ENCODE measurements at places on chromosomes 13 and 19. TPM values are rescaled to one million over a fixed set of nuclear protein-coding genes. Genes with fewer than 3 reads are reported as not detected.

Gene CEACAM20
- not detected for total RNA-seq

Gene LYPD3
- total RNA-seq, result 0.41 TPM

Gene FGF21
- not detected for total RNA-seq

Gene F10
- 31.5 TPM for total RNA-seq

Gene MATK
- 6.4 TPM for total RNA-seq

Gene ZNF547
- total RNA-seq, result 3.4 TPM

- no peaks in the 10 kb centered on the region for H3K27me3 ChIP-seq
- no peak for DNase-seq
- H3K27ac ChIP-seq, result peak overlapping the region; percentile 78
Observed at GRCh38 chr19:46840498-46840942, 10.1 kb downstream of the AP2S1 start.

DNA sequence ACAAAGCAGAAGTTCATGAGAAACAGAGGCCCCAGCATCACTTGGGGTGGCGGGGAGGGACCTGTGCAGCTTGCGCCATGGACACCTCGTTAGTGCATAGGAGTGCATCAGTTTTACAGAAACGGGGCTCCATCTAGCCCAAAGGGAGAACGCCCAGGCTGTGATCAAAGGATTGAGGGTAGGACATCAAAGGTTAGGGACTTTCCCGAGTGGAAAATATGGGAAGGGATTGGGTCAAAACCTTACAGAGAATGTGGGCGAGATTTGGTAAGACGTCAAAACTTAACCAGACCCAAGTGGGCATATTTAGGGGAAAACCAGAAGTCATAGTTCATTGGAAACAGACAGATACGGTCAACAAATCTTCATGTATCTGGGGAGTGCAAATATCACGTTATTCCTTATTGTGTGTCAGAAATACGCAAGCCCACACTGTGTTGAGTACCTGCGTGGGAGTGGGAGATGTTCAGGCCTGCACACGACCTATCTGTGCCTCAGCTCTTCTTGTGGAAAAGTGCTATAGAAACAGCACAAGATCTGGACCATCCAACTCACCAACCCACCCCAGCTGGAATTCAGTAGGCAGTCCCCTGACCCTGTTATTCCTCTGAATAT lies 9.4 kb upstream of the GRAMD1A start:
- no peak for DNase-seq
- no peaks in the 10 kb centered on the region for H3K4me1 ChIP-seq
- no peak overlapping the region for H3K27ac ChIP-seq
- H3K27me3 ChIP-seq, result no peaks in the 10 kb centered on the region
- H3K36me3 ChIP-seq, result no peaks in the 10 kb centered on the region

GRCh38 chr13:75025956-75026355 lies 456.0 kb downstream of the TBC1D4 start:
- DNase-seq, result no peak
- no peak overlapping the region for H3K27ac ChIP-seq
- H3K4me3 ChIP-seq, result no peak overlapping the region
- H3K4me1 ChIP-seq, result no peaks in the 10 kb centered on the region
- no peaks in the 10 kb centered on the region for H3K36me3 ChIP-seq
- H3K27me3 ChIP-seq, result no peaks in the 10 kb centered on the region

- no peaks in the 10 kb centered on the region for H3K27me3 ChIP-seq
- no peak overlapping the region for H3K4me3 ChIP-seq
- DNase-seq, result no peak
- no peaks in the 10 kb centered on the region for H3K36me3 ChIP-seq
Observed at GRCh38 chr19:41480336-41480735, 37.4 kb downstream of the ERICH4 start.

DNA sequence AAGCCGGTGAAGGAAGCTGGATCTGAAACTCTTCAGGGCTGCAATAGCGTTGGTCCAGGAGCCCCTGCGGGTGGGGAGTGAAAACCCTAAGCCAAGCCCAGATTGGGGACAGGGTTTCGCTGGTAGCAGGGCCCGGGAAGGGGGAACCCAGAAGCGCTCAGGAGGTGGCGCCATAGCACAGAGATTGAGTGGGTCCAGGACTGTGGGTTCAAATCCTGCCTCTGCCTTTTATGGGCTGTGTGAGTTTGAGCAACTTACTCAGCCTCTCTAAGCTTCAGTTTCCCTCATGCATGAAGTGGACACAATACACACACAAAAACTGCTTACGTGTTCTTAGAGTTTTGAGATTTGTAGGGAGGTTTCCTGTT lies 8.3 kb upstream of the SYCN start:
- no peaks in the 10 kb centered on the region for H3K36me3 ChIP-seq
- no peaks in the 10 kb centered on the region for H3K4me1 ChIP-seq
- H3K27me3 ChIP-seq, result no peaks in the 10 kb centered on the region
- DNase-seq, result no peak
- no peak overlapping the region for H3K4me3 ChIP-seq

DNA sequence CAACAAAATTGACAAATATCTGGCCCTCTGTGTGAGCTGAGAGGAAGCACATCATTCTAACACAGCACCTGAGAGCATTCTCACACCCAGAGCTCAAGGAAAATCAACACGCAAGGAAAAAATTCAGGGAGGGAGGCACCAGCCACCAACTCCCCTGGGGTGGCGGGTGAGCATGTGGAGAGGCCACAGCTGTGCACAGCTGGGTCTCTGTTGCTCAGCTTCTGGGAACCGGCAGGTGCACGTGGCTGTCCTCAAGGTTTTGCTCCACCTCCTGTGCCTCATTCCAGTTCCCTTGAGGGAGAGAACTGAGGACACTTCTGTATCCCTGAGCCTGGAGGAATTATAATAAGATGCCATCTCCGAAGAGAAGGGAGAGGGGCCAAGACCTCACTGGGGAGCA lies 134.0 kb downstream of the USP12 start:
- DNase-seq, result no peak
- no peaks in the 10 kb centered on the region for H3K27me3 ChIP-seq
- no peak overlapping the region for H3K27ac ChIP-seq
- H3K36me3 ChIP-seq, result no peaks in the 10 kb centered on the region

GRCh38 chr19:13981021-13981420 lies 25.1 kb downstream of the RFX1 start:
- no peaks in the 10 kb centered on the region for H3K27me3 ChIP-seq
- H3K4me1 ChIP-seq, result peaks cover 20% of the 10 kb centered on the region
- no peak for DNase-seq
- no peaks in the 10 kb centered on the region for H3K36me3 ChIP-seq
- no peak overlapping the region for H3K4me3 ChIP-seq
- no peak overlapping the region for H3K27ac ChIP-seq

DNA sequence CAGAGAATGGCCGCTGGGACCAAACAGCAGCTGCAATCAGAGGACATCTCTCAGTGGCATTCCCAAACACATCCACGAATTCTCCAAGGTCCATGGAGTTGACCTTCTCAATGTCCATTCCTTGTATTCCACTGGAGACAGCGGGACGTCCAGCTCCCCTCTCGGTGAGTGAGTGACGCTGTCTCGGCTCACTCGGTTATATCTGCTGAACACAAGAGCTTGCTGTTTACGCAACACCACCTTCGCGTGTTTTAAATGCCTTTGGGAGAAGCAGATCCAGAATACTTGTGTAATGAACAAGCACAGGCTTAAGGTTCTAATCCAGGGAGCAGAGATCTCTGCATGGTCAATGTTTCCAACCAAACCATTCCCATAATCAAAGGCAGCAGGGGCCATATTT lies at the start of gene URAD:
URAD (minus strand) TSS at position 174 of the 400 bp plus-strand sequence; CDS start at position 118, 56 bp downstream.
- no peaks in the 10 kb centered on the region for H3K4me1 ChIP-seq
- no peak within 1 kb of the TSS for H3K27ac ChIP-seq
- no peaks in the 10 kb centered on the region for H3K36me3 ChIP-seq
- no peaks in the 10 kb centered on the region for H3K27me3 ChIP-seq
- no peak within 1 kb of the TSS for H3K4me3 ChIP-seq
- DNase-seq, result no peak

DNA sequence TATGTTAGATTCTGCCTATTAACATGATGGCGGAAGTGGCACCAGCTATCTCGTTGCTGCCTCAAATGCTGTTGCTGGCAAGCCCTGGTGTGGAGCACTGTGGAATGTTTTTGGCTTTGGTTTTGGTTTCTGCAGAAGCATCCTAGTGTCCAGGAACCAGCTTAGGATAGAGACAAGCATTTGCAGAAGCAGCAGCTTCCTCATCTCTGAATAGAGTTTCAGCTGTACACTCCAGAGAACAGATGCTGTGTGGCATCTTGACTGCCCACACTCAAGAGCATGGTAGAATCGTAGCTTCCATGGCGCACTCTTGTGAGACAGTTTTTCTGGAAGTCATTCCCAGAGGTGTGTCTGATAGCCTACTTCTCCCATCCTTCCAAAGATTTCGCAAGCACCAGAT lies 145.3 kb upstream of the RXFP2 start:
- H3K27ac ChIP-seq, result no peak overlapping the region
- no peaks in the 10 kb centered on the region for H3K4me1 ChIP-seq
- DNase-seq, result no peak
- no peak overlapping the region for H3K4me3 ChIP-seq
- H3K36me3 ChIP-seq, result no peaks in the 10 kb centered on the region
- H3K27me3 ChIP-seq, result no peaks in the 10 kb centered on the region

- DNase-seq, result no peak
- H3K27ac ChIP-seq, result no peak overlapping the region
- no peaks in the 10 kb centered on the region for H3K27me3 ChIP-seq
- H3K4me1 ChIP-seq, result no peaks in the 10 kb centered on the region
- no peak overlapping the region for H3K4me3 ChIP-seq
Observed at GRCh38 chr13:28432816-28433560, 61.9 kb downstream of the FLT1 start.

GRCh38 chr13:36736119-36736726 lies 62.4 kb downstream of the SERTM1 start:
- DNase-seq, result no peak
- H3K4me3 ChIP-seq, result no peak overlapping the region
- H3K36me3 ChIP-seq, result no peaks in the 10 kb centered on the region
- no peak overlapping the region for H3K27ac ChIP-seq

GRCh38 chr13:102569488-102569887 lies 27.3 kb upstream of the TPP2 start:
- no peak overlapping the region for H3K4me3 ChIP-seq
- no peak for DNase-seq
- H3K4me1 ChIP-seq, result no peaks in the 10 kb centered on the region
- no peak overlapping the region for H3K27ac ChIP-seq

GRCh38 chr13:99265821-99266426 lies 7.7 kb upstream of the GPR18 start:
- H3K4me1 ChIP-seq, result no peaks in the 10 kb centered on the region
- no peaks in the 10 kb centered on the region for H3K36me3 ChIP-seq
- no peaks in the 10 kb centered on the region for H3K27me3 ChIP-seq
- H3K4me3 ChIP-seq, result no peak overlapping the region

DNA sequence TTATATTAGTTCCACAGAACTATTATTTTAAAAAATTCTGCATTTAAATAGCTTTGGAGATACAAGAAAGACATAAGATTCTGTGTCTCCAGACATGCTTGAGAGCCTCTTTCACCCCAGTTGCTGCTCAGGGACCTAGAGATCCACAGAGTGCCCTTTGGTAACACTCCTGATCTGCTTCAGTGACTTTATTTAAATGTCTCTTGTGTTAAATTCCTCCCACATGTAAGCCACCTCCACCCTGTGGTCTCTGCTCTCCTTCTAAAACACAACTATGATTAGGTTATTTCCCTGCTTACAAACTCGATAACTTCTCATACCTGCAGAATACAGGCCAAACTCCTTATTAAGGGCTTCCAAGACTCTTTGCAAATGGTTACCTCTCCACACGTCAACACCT lies 141.0 kb downstream of the RFC3 start:
- DNase-seq, result no peak
- H3K4me1 ChIP-seq, result no peaks in the 10 kb centered on the region
- H3K27me3 ChIP-seq, result no peaks in the 10 kb centered on the region

DNA sequence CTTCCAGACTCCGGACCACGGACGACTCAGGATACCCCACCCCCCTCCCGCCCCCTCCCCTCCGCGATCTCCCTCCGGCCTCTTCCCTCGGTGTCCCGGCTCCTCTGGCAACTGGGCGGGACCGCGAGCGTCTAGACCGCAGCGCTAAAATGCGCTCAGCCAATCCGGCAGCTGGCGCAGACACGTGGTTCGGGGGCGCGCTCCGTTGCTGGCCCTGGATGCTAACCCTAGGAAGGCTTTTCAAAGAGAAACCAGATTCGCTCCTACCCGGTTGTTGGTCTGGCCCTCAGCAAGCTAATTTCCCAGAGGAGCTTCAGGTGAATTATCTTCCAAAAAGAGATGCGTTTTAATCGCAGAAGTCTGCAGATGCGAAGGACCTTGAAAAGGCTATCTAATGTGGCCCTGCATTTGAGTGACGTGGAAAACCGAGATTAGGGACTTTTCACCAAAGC lies at the start of gene DZIP1:
DZIP1 (minus strand) TSS at position 106 of the 452 bp plus-strand sequence. CDS start 2,677 bp downstream, outside the sequence.
- H3K4me3 ChIP-seq, result peak within 1 kb of the TSS; percentile 87
- H3K4me1 ChIP-seq, result peaks cover 9% of the 10 kb centered on the region

DNA sequence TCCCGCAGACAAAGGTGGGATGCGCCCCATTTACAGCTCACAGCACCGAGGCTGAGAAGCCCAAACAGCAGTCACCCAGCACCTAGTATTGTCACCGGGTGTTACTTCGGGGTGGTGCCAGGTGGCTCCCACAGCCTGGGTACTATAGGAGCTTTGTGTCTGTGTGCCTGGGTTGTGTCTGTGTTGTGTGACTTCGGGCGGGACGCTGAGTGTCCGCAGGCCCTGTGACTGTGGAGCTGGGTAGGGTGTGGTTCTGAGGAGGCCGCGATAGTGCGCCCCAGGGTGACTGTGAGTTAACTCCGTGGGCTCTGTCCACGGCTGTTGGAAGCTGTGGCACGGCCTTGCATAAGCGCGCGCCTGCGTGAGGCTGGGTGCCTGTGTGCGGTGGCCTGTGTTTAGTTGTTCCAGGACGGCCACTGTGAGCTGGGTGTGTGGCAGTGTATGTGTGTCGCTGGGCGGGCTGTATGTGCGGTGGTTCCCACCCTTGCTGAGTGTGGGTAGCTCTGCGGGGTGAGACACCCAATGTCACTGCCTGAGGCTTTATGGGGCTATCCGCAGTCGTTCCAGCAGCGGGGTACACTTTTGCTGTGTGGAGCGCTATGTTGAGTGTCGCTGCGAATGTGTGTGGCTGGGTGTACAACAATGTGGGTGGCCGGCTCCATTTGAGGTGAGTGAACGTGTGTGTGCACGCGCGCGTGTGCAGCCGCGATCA lies 559 bp upstream of the SSBP4 start:
- no peak for DNase-seq
- H3K4me3 ChIP-seq, result peak overlapping the region; percentile 79
- no peaks in the 10 kb centered on the region for H3K27me3 ChIP-seq
- H3K4me1 ChIP-seq, result peaks cover 26% of the 10 kb centered on the region
- no peaks in the 10 kb centered on the region for H3K36me3 ChIP-seq
- peak overlapping the region; percentile 96 for H3K27ac ChIP-seq

DNA sequence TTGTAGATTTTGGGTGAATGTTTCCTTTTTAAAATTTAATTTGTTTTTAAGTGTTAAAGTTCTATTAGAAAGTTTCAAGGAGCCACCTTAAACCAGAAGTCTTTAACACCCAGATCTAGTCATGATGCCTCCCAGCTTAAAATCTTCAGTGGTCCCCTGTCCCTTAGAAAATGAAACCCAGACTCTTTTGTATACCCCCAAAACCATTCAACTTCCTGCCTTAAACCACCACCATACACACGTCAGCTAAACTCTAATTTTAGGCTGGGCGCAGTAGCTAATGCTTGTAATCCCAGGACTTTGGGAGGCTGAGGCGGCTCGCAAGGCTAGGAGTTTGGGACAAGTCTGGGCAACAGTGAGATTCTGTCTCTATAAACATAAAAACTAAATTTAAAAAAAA lies 37.9 kb downstream of the N4BP2L1 start:
- no peaks in the 10 kb centered on the region for H3K36me3 ChIP-seq
- no peak overlapping the region for H3K4me3 ChIP-seq
- no peak for DNase-seq
- no peaks in the 10 kb centered on the region for H3K27me3 ChIP-seq
- no peaks in the 10 kb centered on the region for H3K4me1 ChIP-seq
- no peak overlapping the region for H3K27ac ChIP-seq

All from thoracic aorta (tissue), 2 donors.